ENCODE measurements at places on chromosomes 5 and 9.

DNA sequence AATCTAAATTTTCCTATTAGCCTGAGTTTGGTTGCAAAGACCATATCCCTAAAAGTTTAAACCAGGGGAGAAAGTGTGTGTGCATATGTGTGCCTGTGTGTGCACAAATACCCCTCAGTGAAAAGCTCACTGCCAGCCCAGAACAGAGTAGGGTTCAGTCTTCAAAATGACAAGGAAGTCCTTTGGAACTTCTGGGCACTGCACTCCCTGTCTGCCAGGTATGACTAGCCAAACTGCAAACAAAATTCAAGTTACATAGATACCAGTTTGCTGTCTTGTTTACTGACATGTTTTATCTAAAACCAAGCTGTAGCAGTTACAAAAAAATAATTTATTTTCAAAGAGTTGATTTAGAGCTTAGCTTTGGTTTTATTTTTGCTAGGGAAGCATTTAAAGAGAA is 100.1 kb downstream of the ARHGEF28 start:
- no peak for DNase-seq

DNA sequence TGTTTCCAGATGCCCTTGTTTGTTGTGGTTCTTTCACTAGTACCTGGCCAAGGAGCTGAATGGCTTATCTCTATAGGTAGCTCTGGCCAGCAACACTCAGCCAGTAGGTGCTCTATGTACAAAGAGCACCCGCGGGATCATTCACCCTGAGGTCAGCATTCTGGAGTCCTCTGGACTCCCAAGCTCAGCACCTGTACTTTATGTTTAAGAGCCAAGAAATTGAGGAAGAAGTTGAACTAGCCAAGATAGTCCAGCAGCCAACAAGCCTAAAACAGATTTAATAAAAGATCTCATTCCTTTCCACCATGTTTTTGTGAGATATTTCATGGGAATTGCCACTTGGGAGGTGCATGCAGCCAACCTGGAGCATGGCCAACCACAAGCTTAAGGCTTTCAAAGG is 242.6 kb upstream of the PAPPA start:
- DNase-seq = no peak

- DNase-seq = no peak
Observed at GRCh38 chr9:113562653-113563381, 99.3 kb downstream of the RGS3 start.

GRCh38 chr5:57416278-57416994 is 66.2 kb downstream of the ACTBL2 start:
- no peak for DNase-seq

DNA sequence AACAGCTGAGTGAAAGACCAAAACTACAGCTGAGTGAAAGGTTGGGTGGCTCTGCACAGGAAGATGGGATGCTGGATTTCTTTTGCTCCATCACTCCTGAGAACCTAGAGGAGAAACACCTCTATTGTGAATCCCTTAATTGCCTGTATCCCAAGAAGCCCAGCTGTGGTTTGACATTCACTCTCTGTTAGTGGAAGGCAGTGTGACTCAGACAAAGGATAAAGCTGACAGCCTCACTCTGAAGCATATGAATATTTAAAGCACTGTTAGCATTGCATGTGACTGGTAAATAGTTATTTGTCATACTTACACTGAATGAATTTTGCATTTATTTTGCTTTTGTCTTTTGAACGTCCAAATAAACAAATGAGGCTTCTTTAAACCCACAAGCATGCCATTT is 367.1 kb upstream of the RIOK2 start:
- DNase-seq = peak; percentile 52

GRCh38 chr5:135250671-135251070 is 148.4 kb downstream of the MACROH2A1 start:
- no peak for DNase-seq

DNA sequence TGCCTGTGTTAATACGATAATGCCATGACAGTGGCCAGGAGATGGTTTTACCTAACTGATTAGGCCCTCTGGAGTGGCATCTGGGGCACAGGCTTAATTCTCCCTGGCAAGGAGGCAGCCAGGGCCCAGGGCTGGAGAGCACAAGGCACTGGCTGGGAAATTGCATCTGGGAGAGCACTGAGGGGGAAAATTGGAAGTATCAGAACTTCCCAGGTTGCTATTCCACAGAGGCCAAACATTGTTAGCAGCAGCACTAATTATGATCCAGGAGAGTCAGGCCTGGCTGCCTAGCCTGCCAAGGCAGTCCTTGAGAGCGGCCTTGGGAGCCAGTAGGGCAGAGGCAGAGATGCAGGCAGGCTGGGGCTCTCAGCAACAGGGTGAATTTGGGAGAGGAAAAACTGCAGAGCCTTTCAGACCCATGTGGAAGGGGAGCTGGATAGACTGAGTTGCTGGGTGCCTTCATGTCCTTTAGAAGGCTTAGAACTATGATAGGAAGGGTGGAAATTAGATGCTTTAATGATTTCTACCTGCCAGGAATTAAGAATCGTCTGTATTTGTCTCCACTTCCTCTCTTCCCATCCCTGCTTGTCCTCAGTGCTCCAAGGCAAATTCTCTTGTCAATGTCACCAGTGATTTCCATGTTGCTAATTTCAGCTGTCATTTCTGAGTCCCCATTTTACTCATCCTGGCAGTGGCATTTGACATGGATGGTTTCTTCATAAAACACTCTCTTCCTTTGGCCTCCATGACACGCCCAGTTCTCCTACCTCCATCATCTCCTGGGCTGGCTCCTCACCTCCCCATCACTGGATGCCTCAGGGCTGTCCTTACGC is 56.1 kb upstream of the HSPA9 start:
- DNase-seq = no peak

DNA sequence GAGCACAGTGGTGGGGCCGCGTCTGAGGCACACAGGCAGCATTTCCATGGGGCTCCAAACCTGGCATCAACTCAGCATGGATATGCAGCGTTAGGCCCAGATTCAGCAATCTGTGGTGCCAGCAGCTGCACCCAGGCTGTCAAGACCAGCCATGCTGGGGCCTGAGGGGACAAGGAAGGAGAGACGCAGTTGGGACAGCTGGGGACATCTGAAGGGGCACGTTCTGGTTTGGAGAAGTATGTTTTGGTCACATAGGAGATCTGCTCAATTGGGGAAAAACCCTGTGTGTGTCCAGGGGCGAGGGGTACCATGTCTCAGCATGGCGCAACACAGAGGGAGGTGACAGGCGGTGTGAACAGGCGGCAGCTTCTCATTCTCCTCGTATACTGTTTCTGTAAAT is 66.6 kb upstream of the ECM2 start:
- DNase-seq = no peak

DNA sequence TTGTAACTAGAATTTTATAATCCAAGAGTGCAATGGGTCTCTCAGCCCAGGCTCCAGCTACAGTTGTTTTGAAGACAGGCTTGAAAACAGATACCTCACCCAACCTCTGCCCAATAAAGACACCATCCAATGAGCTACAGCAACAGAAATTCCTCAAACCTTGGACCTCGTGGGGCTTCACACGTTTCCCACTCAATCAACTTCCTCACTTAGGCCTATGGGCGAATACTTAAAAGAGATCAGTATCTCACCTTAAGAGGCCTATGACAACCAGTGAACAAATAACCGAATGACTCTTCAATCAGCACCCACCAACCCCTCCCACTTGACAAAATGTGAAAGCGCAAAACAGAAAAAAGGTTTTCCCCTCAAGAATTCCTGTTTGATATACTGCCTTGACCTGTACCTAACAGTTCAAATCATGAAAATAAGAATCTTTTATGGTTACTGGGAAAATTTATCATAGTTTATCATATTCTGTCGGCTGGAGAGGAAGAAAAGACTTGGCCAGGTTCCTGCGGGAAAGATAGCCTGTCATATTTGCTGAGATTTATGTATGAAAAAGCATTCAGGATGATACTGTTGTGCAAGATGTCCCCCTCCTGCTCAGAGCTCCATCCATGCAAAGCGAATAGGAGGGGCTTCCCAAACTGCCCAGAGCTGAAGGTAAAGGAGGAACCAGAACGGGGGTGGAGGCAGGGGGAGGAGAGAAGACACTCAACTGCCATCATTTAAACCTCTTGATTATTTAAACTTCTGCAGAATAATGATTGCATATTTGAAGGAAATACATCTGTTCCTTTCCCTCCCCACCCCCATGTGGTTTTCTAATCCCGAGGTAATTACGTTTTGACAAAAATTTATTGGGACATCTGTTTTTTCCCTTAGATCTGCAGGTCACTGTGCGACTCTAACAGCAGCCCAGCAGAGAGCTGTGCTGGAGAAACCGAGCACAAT is 256.3 kb downstream of the NFIB start:
- DNase-seq = no peak

- DNase-seq = no peak
Observed at GRCh38 chr9:135780086-135780485, 78.1 kb downstream of the KCNT1 start.

DNA sequence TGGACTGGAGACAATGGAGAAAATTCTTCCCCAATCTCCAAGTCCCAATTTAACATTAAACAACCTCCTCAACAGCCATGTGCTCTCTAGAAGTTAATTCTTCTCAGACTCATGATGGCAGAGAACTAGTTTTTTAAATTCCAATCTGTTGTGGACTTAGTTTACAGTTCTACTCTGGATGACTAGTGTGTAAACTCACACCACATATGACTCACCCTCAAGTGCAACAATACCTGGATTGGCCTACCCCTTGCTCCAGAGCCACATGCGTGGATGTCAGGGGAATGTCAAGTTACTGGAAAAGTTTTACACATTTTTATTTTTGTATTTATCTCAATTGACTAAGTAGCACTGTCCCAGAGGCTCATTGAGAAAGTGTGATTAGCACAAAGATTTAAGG is 136.0 kb upstream of the EFNA5 start:
- DNase-seq = peak; percentile 32

DNA sequence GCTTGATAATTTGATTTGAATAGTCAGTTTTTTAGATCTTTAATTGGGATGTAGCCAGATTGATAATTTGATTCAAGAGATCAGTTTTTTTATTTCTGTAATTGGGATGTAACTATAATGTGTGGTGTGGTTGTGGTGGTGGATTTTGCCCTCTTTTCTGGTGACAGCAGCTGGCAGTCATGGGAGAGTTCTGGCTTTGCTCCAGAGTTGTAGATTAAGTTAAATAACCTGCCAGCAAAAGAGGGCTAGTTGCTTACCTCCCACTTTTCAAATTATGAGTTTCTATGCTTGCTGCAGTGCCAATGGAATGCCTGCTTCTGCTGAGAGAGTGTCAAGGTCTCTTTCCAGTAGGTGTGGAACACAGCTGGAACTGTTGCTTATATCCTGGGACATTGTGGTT is 315.1 kb downstream of the CCDC171 start:
- no peak for DNase-seq

DNA sequence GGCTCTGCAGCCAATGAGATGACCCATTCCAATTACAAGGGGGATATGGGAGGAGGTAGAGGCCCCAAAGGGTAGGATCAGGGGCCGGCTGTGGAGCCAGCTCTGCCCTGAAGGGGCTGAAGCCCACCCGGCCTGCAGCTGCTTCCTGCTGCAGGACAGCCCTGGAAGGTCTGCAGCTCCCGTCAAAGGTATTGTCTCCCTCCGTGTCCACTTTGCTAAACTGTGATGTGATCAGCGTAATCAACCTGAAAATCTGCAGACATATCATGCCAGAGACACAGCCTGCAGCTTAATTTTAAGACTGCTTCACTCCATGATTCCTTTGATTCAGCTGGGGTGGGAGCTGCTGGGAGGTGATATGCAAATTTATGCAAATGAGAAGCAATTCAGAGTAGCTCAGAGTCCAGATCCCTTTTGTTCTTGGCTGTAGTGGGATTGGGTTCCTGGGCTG is 90.7 kb downstream of the GADD45G start:
- no peak for DNase-seq

DNA sequence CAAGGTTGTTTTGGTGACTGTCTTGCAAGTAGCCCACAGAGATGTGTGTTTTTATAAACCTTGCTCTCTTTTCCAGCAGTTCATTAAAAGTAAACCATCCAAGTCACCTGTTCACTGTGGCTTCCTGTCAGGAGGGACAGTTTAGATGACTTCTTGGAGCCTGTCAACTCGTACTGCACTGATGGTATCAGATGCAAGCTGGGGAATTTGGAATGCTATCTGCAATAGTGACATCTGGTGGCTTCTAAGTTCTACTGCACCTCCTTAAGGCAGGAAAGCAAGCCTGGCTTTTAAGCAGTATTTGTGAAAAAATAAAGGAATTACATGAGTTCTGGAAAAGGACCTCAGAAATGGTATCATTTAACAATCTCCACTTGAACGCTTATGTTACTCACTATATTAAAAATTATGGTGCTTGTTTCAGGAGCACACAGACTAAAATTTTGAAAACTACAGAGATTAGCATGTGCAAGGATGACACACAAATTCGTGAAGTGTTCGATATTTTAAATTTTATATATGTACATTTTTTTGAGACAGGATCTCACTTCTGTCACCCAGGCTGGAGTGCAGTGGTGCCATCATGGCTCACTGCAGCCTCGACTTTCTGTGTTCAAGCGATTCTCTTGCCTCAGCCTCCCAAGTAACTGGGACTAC is 164.0 kb downstream of the TTC39B start:
- DNase-seq = peak; percentile 47

DNA sequence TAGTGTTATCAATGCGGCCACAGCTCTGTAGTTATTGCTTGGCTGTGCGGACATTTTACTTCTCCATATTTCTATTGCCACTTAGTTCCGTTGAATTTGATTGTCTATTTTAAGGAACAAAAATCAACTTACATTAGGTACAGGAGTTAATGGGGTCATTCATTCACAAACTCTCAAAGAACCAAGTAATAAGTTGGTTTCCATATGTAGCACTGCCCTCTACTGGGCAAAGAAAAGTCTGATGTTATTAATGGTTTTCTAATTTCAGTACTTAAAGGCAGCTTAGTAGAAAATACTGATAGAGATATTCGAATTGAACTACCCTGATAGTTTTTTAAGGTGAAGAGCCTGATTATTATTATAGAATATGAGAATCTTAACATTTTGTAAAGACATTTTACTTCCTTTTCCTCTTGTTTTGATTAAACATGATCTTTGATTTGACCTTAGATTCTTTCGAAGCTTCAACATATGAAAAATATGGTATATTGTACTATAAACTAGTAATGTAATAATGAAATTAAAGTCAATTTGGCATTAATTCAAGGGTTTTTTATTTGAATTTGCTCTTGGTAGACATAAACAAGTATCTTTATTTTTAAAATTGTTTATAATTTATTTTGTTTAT is 119.5 kb upstream of the CTNND2 start:
- DNase-seq = peak; percentile 18

- DNase-seq = no peak
Observed at GRCh38 chr5:135690466-135690865, 111.7 kb upstream of the CXCL14 start.

DNA sequence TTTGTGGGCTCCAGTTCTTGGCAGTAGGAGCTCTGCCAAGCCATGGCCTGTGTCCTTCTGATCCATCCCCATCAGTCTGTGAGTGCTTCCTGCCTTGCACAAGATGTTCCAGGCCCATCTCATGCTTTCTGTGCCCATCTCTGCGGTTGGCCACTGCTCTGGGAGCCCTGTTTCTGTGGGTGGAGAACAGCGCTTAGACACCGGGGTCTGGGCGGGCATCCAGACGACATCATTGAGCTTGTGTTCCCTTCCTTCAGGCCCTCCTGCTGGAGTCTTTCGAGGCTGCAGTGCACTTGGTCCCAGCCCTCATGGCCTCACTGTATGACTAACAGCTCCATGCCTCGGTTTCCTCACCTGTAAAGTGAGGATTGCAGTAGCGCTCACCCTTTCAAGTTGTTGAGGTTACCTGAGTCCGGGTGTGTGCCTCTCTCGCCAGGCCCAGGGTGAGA is 14.9 kb upstream of the CARD19 start:
- DNase-seq = no peak
